ENCODE measurements at places on chromosomes 1 and 21.

- no peak for DNase-seq
These were observed 61.8 kb upstream of the PLD5 start for GRCh38 chr1:242586360-242586680.

- DNase-seq, result no peak
These were observed 144.7 kb downstream of the ROR1 start for GRCh38 chr1:63918418-63918945.

- no peak for DNase-seq
These were observed 26.2 kb upstream of the NGF start for GRCh38 chr1:115364046-115364779.

GRCh38 chr1:115330480-115331013, 7.5 kb downstream of the NGF start:
- no peak for DNase-seq

- DNase-seq, result no peak
These were observed 81.1 kb downstream of the SIK1 start for GRCh38 chr21:43345746-43346409.

DNA sequence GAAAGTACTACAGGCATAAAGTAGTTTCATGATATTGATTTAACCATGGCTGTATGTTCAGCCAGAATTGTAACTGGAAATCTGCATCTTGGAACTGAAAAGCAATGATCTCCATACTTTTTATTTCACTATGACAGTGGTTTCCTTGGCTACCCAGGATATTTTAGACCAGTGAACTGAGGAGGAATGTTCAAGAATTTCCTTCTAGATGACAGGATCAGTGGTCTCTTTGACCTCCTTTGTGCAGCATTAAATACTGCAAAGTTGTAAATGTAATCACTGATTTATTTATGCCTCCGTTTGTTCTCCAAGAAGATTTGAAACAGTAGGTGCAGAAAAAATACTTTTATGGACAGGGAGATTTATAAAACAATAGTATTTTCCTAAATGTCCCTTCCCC, 39.5 kb downstream of the VPS13D start:
- no peak for DNase-seq

- no peak for DNase-seq
These were observed 81.6 kb upstream of the TTC34 start for GRCh38 chr1:2882966-2883696.

GRCh38 chr1:45493116-45493697, 2.2 kb upstream of the TESK2 start:
- no peak for DNase-seq

DNA sequence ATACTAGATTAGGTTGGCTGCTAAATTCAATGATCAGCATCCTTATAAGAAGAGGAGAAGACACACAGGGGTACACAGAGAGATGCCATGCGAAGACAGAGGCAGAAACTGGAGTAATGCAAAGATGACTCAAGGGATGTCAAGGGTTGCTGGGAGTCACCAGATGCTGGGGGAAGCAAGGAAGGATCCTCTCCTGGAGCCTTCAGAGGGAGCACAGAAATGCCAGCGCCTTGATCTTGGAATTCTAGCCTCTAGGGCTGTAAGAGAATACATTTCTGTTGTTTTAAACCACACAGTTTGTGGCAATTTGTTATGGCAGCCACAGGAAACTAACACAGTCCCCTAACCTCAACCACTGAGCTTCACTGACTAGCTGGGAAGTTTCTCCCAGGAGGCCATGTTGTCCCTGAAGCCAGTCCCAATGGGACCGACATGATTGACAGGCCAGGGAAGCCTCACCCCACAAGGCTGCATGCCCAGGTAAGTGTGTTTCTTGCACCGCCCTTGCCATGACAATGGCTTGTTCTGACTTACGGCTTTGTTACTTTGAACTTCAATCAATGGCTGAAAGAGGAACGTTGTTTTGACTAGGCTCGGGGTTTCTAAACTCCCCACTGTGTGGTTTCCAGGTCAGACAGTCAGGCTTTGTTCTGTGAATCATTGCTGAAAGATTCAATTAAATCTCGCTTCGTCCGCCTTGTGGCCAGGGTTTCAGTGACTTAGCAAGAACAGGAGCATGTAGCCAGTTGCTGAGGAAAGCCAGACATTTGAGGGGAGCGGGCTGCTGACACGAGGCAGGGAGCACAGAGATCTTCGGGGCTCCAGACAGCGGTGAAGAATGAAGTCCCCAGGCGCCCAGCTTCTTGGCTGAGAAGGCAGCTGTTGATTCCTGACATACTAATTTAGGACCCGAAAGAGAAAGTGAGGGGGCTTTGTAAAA, 62.3 kb downstream of the RUNX1 start:
- DNase-seq, result no peak

- DNase-seq, result no peak
These were observed 58.2 kb downstream of the TGFB2 start for GRCh38 chr1:218403300-218403699.

DNA sequence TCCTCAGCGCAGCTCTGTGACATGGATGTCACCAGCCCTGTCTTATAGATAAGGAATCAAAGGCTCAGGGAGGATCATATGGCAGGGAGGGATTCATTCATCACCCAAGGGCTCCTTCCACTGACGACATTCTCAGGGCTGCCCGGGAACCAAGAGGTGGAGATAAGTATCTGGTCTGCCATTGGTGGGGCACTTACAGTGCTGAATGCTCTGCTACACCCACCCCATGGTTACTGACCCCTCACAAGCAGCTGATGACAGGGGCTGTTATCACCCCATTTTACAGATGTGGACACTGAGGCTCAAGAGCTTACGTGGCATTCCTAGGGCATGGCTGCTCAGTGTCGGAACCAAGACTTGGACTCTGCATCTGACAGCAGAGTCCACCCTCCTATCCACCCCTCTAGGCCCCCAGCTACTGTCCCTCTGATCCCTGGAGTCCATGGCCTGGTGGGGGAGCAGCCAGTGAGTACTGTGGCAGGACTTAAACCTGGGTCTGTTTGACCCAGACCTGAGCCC, 155.1 kb downstream of the PTPRU start:
- no peak for DNase-seq

DNA sequence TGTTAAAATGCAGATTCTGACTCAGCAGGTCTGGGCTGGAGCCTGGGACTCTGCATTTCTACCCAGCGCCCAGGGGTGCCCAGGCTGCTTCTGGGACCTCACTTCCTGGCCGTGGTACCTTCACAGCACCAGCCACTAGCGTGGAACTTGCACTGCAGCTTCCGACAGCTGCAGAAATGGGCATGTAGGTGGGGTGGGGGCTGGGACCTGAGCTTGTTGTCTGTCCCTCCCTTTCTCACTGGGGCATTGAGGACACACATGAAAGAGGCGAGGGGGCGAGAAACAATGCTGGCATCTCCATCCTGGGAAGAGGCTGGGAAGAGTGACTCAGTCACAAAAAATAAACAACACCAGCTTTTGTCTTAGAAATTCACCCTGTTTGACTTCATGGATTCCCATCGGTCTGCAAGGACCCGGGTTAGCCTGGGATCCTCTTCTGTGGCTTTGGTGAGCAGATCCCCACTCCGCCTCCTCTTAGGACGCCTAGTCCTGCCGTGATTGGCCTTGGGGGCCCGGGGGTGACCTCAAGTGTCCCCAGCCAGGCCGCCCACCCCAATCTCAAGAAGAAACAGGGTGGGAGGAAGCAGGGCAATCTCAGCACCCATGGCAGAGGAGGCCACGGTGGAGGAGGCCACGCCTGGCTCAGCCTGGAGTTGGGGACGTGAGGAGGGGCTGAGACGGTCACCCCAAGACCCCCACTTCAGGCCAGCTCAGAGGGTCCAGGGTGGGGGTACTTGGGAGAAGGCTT, 29.9 kb upstream of the POFUT2 start:
- DNase-seq, result peak; percentile 59

DNA sequence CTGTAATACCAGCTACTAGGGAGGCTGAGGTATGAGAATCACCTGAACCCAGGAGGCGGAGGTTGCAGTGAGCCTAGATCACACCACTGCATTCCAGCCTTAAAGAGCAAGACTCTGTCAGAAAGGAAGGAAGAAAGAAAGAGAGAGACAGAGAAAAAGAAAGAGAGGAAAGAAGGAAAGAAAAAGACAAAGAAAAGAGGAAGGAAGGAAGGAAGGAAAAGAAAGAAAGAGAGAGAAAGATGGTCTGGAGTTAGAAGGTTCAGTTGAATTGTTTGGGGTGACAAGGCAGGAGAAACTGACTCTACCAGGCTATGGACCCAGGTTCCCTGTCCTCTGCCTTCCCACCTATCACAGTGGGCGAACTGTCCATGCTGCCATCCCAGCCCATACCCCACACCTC, 27.4 kb upstream of the PIK3CD start:
- DNase-seq, result no peak

- DNase-seq, result no peak
These were observed at the start of gene FCRLA for GRCh38 chr1:161706482-161707347. FCRLA (plus strand) TSS chr1:161707229; CDS start chr1:161707265, 36 bp downstream.

DNA sequence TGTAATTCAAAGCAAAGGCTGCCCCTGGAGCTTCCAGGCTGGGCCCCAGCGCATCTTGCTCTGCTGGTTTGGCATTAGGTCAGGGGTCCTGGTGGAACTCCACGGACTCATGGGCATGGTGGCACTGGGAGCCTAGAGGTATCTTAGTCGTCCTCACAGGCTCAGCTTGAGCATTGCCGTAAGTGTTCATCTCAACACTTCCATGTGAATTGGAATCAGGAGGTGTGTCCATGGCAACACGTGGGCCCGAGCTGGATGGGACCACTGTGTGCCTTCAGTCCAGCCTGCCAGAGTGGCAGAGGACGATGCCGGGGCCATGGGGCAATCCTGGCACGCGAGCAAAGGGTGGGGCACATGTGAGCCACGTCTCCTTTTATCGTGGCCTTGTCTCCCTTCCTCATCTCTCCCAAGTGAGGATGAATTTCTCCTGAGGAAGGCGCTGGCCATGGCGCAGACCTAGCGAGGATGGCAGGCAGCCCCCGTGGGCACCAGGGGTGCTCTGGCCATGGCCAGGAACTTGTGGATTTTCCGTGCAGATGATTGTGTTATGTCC, 47.0 kb downstream of the AGPAT3 start:
- DNase-seq, result peak; percentile 69

DNA sequence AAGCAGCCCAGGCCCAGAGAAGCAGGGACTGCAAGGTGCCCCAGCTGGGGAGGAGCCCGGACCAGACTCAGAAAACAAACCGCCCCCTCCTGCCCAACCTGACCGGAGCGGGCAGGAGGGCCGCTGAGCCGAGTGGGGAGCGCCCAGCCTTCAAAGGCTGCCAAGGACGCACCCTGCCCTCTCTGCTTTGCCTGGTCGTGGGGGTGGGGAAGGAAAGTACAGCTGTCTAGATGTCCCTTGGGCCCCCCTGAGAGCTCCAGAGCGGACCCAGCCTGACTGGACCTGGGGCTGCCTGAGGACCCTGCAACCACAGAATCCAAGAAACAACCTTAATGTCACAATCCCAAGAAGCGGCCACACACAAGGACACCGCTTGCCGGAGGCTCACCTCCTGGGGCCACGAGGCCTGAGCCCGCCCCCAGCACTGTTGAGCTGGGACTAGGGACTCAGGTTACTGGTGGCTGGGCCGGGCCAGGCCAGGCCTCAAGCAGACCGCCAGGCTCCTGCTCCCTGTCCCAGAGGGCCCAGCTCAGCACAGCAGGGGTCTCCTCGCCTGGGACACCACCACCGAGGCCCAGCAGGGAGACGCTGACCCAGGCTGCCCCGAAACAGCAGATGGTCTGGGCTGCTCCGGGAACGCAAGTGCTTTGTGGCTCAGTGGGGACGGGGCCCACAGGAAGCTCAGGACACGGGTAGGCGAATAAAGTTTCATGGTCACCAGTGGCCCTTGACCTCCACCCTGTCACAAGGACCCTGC, 1.4 kb downstream of the DVL1 start:
- no peak for DNase-seq

GRCh38 chr21:38392661-38393060, 105.6 kb downstream of the ERG start:
- no peak for DNase-seq

GRCh38 chr1:234851450-234852438, 241.8 kb upstream of the IRF2BP2 start:
- DNase-seq, result no peak

GRCh38 chr1:219726480-219727272, 113.8 kb upstream of the ZC3H11B start:
- DNase-seq, result no peak

DNA sequence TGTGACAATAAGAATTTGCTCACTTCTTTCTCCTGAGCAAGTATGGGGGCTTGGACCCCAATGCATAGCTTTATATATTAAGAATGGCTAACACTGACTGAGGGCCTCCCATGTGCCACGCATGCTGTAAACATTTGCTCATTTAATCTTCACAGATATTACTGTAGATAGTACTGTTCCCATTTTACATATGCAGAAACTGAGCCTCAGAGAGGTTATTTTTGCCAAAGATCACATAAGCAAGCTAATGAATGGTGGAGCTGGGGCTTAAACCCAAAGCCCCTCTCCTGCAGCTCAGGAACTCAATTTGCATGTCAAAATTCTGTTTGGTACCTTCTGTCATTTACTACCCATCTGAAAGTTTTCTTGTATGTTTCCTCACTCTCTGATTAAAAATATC, 163.5 kb upstream of the NFIA start:
- DNase-seq, result no peak

- no peak for DNase-seq
These were observed 64.7 kb upstream of the GJA8 start for GRCh38 chr1:147837964-147838292.

DNA sequence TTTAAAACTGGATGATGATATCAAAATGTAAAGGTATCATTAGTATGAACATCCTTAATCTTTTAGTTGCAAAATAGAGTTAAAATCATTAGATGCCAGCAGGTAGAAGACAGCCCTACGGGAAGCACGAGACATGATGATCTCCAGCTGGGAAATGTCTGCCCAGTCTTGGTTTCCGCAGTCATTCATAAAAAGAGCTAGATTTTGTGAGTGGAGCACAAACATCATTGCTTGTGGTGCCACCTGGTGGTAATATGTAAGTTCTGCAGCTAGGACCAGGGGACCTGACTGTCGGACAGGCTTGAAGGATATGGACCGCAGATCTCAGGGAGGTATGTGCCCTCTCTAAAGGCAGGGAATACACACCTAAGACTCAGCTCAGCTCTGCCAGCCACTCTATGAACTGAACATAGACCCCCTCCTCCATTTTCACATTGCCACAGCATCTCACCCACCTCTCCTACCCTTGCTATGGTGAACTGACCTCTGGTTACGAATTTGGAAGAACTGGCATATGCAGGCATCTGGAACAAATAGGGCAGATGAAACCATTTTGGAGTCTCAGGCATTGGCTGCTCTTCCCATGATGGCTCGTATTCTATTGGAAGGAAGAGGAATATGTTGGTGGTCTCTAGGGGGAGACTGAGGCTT, 9.2 kb downstream of the FCMR start:
- no peak for DNase-seq

- DNase-seq, result no peak
These were observed 511.2 kb downstream of the USP25 start for GRCh38 chr21:16241016-16241415.

GRCh38 chr1:13829152-13829769, 129.3 kb downstream of the PRDM2 start:
- DNase-seq, result no peak

All from suprapubic skin (tissue), 4 donors.